Activated CD8-positive, alpha-beta memory T cell treated with anti-CD3 and anti-CD28 coated beads, Interleukin-2, amount 10 ng/mL, durations not matched to agents 7 days and 5 days (primary cell): ENCODE measurements at places on chromosomes 3 and 15. TPM values are rescaled to one million over a fixed set of nuclear protein-coding genes. Genes with fewer than 3 reads are reported as not detected.

DNA sequence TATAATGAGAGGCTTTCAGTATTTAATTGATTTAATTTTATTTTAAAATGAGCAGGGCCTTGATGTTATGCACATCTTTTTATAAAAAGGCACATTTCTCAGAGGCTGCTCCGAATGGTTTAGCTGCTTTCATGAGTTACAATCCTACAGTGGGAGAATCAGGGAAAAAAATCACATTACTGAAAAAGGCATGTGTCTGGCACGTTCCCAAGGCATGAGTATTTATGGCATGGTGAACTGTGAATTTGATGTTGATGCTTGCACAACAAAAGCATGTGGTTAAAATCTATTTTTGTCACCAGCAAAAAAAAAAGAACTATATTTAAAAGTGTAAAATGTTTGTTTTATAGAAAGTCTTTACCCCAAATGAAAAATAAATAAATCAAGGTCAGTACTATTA is 485.2 kb upstream of the ROBO2 start:
- H3K27me3 ChIP-seq: no peaks in the 10 kb centered on the region
- DNase-seq: no peak
- no peak overlapping the region for H3K4me3 ChIP-seq
- H3K36me3 ChIP-seq: no peaks in the 10 kb centered on the region
- no peaks in the 10 kb centered on the region for H3K4me1 ChIP-seq

- peak overlapping the region; percentile 56 for H3K4me3 ChIP-seq
- DNase-seq: peak; percentile 74
- peaks cover 60% of the 10 kb centered on the region for H3K36me3 ChIP-seq
- peaks cover 34% of the 10 kb centered on the region for H3K4me1 ChIP-seq
- H3K27me3 ChIP-seq: no peaks in the 10 kb centered on the region
These were observed 8.5 kb upstream of the ILDR1 start for GRCh38 chr3:122030381-122031122.

DNA sequence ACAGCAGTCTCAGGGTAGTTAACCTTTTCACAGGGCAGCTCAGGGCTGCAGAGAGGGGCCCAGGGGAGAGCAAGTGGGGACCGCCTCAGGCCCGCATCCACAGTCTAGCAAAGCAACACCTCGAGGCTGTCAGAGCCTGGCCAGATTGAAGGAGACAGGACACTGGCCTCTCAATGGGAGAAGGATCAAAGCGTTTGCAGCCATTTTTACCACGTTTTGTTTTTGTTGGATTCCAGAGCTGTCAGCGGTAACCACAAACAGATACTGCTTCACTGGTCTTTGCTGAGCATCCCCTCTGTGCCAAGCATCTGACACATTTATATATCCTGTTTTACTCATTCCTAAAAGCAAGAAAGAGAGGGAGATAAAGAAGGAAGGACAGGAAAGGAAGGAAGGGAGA is 153.8 kb downstream of the SHQ1 start:
- peaks cover 3% of the 10 kb centered on the region for H3K27me3 ChIP-seq
- no peak overlapping the region for H3K27ac ChIP-seq
- no peaks in the 10 kb centered on the region for H3K4me1 ChIP-seq

- no peaks in the 10 kb centered on the region for H3K4me1 ChIP-seq
- no peaks in the 10 kb centered on the region for H3K36me3 ChIP-seq
- H3K27ac ChIP-seq: no peak overlapping the region
- H3K4me3 ChIP-seq: no peak overlapping the region
These were observed 11.2 kb downstream of the TGM4 start for GRCh38 chr3:44885618-44886017.

DNA sequence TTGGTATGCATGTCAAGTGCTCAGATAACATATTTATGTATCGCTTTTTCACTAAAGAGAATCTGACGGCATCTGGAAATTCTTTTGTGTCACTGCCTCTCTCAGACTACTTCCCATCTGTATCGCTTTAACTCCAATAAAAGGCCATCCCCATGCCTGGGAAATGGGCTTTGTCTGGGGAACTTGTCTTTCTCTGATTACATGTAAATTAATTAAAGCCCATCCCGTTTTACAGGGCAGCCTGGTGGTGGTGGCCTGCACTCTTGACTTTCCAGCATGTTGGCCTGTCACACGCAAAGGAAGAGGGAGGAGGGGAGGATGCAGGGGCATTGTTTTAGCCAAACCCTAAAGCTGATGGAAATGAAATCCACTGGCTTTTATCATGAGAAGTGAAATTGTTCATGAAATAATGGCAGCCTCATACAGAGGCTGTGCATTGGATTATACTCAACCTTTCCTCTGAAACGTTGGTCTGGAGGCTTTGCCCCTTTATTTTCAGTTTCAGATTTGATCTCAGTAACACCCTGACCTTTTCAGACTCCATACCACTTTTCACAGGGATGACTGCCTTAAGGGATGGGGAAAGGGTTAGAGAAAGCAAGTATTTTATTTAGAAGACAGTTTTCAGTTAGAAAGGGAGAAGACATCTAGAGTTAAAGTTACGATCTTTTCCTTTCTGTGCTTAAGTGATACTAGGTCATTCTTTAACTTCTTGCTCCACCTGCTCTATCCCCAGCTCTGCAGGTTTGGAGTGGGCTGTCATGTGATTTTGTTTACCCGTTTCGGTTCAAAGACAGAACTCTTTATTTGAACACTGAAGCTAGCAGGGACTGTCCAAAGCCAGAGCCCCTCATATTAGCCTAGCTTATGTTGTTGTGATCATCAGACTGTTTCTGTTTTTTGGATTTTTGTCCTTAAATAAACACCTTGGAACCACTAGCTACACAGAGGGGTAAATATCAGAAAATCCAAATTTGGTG is 94.6 kb upstream of the CTDSPL start:
- no peak for DNase-seq
- H3K27ac ChIP-seq: no peak overlapping the region
- H3K27me3 ChIP-seq: peaks cover 35% of the 10 kb centered on the region
- H3K36me3 ChIP-seq: no peaks in the 10 kb centered on the region
- H3K4me1 ChIP-seq: peaks cover 3% of the 10 kb centered on the region

GRCh38 chr3:26962492-26963360 is 340.2 kb downstream of the LRRC3B start:
- H3K4me3 ChIP-seq: no peak overlapping the region
- DNase-seq: no peak
- H3K27ac ChIP-seq: no peak overlapping the region
- H3K27me3 ChIP-seq: no peaks in the 10 kb centered on the region
- no peaks in the 10 kb centered on the region for H3K36me3 ChIP-seq

DNA sequence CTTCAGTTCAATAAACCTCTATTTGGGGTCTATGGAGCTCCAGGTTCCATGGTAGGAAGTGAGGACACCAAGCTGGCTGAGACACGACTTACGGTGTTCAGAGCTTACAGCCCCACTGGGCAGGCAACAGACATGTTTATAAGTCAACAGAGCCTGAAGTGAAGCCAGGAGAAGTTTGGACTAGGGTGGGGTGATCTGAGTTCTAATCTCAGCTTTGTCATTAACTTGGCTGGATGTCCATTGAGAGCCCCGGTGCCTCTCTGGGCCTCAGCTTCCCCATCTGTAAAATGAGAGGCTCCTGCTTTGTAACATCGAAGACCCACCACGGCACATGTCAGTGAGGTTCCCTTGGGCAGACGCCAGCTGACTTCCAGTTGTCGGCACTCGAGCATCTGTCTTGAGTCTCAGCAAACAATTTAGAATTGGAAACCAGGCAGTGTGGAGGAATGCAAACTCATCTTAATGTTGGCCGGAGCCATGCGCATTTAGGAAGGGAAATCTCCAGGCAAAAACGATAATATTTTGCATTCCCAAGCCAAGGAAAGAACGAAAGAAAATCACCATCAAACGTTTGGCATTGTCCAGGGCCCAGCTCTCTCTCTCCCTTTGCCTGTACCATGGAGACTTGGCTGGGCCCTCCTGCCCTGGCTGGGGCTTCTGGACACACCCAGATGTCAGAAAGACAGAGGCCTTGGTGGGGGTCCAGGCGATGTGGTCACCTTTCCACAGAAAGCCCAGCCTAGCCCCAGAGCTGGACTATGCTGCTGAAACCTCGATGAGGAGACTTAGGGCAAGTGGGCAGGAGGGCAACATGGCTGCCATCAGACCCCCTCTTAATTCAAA is 18.4 kb downstream of the ITGA11 start:
- H3K4me3 ChIP-seq: no peak overlapping the region
- H3K27me3 ChIP-seq: peaks cover 6% of the 10 kb centered on the region
- H3K4me1 ChIP-seq: no peaks in the 10 kb centered on the region

DNA sequence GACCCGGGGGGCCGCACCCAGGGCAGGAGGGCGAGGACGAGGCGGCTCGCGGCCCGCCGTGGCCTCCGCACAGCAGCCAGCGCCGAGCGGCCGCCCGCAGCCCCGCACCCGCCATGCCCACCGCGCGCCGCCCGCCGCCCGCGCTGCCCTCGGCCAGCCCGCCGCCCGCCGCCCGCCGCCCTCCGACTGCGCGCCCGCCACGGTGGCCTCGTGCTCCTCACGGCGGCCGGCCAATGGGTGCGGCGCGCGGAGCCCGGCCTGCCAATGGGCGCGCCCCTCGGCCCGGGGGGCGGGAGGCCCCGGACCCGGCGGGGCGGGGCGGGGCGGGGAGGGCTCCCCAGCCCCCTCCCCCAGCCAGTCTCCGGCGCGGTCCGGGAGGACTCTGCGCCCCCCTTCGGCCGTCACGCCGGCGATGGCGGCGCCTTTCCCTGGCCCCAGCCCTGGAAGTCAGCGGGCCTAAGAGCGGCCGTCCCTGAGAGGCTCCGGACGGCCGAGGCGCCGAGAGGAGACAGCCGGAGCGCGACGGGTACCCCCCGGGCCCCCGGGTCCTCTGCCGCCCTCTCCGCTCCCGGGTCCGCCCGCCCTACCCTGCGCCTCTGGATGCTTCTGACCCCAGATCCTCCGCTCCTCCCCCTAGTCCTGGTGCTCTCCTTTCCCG is at the start of gene NT5DC2:
Gene NT5DC2, minus strand, starts transcription at position 235 of the 658 bp plus-strand sequence. Its CDS starts 120 bp downstream, at position 115.
- no peaks in the 10 kb centered on the region for H3K27me3 ChIP-seq
- H3K4me1 ChIP-seq: peaks cover 38% of the 10 kb centered on the region
- peak within 1 kb of the TSS; percentile 59 for H3K27ac ChIP-seq
- DNase-seq: peak; percentile 77

Gene REC114
- total RNA-seq: not detected

Gene PRR20G
- not detected for total RNA-seq

DNA sequence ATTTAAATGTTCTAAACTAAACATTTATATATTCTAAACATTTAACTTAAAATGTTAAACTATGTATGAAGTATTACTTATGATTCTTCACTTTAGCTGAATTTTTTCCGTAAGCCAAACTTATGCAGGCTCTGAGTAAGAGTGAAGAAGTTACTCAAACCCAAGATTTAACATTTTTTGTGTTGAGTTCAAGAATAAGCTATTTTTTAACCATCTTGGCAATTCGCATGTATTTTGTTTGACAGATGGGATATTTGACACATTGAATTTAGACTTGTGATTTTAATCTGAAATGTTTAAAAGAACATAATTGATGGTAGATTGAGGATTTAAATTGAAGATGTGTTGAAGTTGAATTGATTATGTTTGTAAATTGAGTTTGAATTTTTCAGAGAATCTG is 14.6 kb upstream of the PPP2R3A start:
- peaks cover 3% of the 10 kb centered on the region for H3K27me3 ChIP-seq
- H3K4me3 ChIP-seq: no peak overlapping the region
- no peaks in the 10 kb centered on the region for H3K4me1 ChIP-seq
- DNase-seq: no peak

DNA sequence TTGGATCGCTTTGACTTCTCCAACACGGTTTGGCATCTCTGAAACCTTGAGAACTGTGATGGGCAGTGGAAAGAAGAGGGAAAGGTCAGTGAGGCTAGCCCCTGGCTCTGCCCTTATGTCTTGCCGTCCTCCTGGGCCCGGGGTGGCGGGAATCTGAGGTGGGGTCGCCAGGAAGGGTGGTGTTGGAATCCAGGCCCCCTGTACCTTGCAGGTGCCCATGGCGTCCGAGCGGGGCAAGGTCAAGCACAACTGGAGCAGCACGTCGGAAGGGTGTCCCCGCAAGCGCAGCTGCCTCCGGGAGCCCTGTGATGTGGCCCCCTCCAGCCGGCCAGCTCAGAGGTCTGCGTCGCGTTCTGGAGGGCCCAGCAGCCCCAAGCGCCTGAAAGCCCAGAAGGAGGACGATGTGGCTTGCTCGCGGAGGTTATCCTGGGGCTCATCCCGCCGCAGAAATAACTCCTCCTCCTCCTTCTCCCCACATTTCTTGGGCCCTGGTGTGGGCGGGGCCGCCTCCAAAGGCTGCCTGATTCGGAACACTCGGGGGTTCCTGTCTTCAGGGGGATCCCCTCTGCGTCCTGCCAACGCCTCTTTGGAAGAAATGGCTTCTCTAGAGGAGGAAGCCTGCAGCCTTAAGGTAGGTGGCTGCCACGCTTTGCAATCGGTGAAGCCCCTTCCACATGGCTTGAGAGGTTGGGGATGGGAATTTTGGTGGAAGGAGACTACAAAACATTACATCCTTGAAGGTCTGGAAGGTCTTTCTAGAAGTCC is 907 bp downstream of the TATDN2 start:
- peaks cover 51% of the 10 kb centered on the region for H3K4me1 ChIP-seq
- no peaks in the 10 kb centered on the region for H3K27me3 ChIP-seq
- peak overlapping the region; percentile 95 for H3K27ac ChIP-seq
- peak; percentile 77 for DNase-seq
- H3K4me3 ChIP-seq: peak overlapping the region; percentile 98
